Activated CD4-positive, alpha-beta T cell treated with anti-CD3 and anti-CD28 coated beads for 36 hours (primary cell): ENCODE measurements at places on chromosomes 3 and 15. TPM values are rescaled to one million over a fixed set of nuclear protein-coding genes. Genes with fewer than 3 reads are reported as not detected.

DNA sequence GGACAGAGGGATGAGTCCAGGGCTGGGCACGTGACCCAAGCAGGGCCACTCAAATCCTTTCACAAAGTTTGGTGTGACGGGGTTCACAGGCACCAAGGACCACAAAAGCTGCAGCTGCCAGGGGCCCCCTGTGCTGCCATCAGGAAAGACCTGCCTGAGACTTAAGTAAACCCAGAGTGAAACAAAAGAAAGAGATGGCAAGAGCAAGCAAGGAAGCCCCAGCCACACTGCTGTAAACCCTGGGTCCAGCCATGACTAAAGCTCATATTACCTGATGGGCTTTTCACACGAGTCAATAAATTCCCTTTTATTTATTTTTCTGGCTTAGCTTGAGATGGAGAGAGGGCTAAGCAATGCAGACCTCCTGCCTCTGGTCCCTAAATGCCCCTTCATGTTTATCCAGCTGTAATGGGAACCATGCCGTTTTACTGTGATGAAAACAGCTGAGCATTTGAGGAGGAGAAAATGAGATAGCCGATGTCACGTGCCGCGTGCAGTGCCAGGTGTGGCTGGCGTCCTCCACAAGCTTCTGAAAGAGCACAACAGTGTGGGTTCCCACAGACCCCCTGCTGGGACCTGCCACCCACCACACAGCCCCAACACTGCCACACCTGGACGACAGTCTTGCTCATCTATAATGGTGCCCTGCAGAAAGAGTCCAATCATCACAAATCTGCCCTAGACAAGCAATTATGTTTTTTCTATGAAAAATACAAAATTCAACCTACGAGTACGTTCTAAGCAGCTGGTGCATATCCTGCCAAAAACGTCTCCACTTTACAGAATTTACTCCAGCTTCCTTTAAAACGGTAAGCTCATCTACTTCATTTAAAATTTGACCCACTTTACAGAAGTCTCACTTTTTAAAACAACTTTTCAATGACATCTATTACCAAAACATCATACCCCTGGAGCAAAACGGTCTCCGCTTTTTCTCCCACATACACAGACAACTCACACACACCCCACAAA is 34.2 kb downstream of the ADAMTS17 start:
- peaks cover 3% of the 10 kb centered on the region for H3K36me3 ChIP-seq
- no peak for DNase-seq
- H3K27ac ChIP-seq = no peak overlapping the region
- H3K4me1 ChIP-seq = peaks cover 2% of the 10 kb centered on the region

- H3K36me3 ChIP-seq = peaks cover 70% of the 10 kb centered on the region
- H3K4me3 ChIP-seq = peak within 1 kb of the TSS; percentile 85
- H3K4me1 ChIP-seq = peaks cover 43% of the 10 kb centered on the region
- DNase-seq = peak; percentile 95
- no peaks in the 10 kb centered on the region for H3K27me3 ChIP-seq
Measured at GRCh38 chr15:43800286-43801141, at the start of gene HYPK. HYPK (plus strand) TSS chr15:43800599; CDS start chr15:43800623, 24 bp downstream.

- no peaks in the 10 kb centered on the region for H3K36me3 ChIP-seq
- no peak overlapping the region for H3K27ac ChIP-seq
- H3K27me3 ChIP-seq = peaks cover 8% of the 10 kb centered on the region
- H3K4me1 ChIP-seq = no peaks in the 10 kb centered on the region
- DNase-seq = no peak
Measured at GRCh38 chr3:24222165-24222805, 272.4 kb downstream of the THRB start.

DNA sequence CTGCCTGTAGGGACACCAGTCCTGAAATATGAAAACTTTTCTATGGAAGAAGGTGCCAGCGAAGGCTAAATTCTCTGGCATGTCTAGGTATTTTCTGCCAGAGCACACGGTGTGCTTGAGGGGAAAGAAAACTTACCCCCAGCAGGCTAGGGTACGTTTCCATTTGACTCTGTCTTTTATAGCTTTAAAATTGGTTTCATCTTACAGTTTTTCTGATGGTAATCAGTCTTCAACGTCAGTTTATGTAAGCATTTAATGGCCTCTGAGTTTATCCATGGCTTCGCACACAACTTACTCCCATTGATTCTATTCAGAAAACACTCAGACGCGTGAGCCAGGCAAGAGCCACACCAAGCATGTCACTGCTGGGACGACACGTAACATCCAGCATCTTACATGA is 249.7 kb downstream of the ADAMTS17 start:
- no peaks in the 10 kb centered on the region for H3K4me1 ChIP-seq
- H3K27ac ChIP-seq = no peak overlapping the region
- DNase-seq = no peak
- H3K27me3 ChIP-seq = no peaks in the 10 kb centered on the region
- no peak overlapping the region for H3K4me3 ChIP-seq

GRCh38 chr15:86735247-86736040 is 655.8 kb downstream of the AGBL1 start:
- H3K27me3 ChIP-seq = no peaks in the 10 kb centered on the region
- no peak overlapping the region for H3K27ac ChIP-seq
- no peak for DNase-seq

- H3K4me1 ChIP-seq = peaks cover 9% of the 10 kb centered on the region
- no peaks in the 10 kb centered on the region for H3K27me3 ChIP-seq
- no peaks in the 10 kb centered on the region for H3K36me3 ChIP-seq
- DNase-seq = no peak
- no peak overlapping the region for H3K4me3 ChIP-seq
- no peak overlapping the region for H3K27ac ChIP-seq
Measured at GRCh38 chr15:33031324-33031821, 163.1 kb downstream of the FMN1 start.

DNA sequence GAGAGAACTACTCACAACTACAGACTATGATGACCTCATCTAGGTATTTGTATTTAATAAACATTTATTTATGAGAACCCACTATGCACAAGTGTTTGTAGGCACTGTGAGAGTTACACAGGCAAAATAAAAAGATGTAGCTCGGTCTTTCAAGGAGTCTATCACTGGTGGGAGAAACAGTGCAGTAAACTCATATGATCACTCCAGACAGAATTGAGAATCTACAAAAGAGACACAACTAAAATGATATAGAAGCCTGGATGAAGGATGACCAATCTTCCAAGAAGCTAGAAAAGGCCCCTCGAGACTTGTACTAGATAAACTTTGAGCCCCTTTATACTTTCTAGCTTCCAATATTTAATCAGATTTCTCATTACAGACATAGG is 70.2 kb upstream of the ZBTB20 start:
- DNase-seq = no peak
- no peak overlapping the region for H3K27ac ChIP-seq
- no peaks in the 10 kb centered on the region for H3K4me1 ChIP-seq
- H3K36me3 ChIP-seq = no peaks in the 10 kb centered on the region

DNA sequence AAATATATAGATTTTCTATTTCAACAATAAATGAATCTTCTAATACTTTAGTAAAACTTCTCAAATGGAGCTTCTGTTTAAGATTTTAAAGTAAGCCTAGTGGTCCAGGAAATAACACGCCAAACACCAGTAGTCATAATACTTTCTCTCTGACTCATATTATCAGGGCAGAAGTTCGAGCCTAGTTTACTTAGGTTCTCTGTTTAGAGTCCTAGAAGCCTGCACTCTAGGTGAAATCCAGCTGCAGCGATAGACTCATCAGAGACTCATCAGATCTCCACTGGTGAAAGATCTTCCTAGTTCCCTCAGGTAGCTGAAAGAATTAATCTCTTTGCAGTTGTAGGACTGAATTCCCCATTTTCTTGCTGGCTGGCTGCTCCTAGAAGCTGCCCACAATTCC is 552.5 kb upstream of the ROBO2 start:
- H3K4me3 ChIP-seq = no peak overlapping the region
- H3K27ac ChIP-seq = no peak overlapping the region
- no peak for DNase-seq
- no peaks in the 10 kb centered on the region for H3K36me3 ChIP-seq

- no peaks in the 10 kb centered on the region for H3K36me3 ChIP-seq
- H3K4me3 ChIP-seq = no peak overlapping the region
- no peak for DNase-seq
- H3K27me3 ChIP-seq = no peaks in the 10 kb centered on the region
Measured at GRCh38 chr3:19735111-19735510, 198.9 kb downstream of the EFHB start.

GRCh38 chr3:157225001-157225400 is 65.1 kb upstream of the CCNL1 start:
- no peak overlapping the region for H3K4me3 ChIP-seq
- H3K27ac ChIP-seq = no peak overlapping the region
- no peak for DNase-seq
- no peaks in the 10 kb centered on the region for H3K27me3 ChIP-seq
- H3K36me3 ChIP-seq = no peaks in the 10 kb centered on the region

DNA sequence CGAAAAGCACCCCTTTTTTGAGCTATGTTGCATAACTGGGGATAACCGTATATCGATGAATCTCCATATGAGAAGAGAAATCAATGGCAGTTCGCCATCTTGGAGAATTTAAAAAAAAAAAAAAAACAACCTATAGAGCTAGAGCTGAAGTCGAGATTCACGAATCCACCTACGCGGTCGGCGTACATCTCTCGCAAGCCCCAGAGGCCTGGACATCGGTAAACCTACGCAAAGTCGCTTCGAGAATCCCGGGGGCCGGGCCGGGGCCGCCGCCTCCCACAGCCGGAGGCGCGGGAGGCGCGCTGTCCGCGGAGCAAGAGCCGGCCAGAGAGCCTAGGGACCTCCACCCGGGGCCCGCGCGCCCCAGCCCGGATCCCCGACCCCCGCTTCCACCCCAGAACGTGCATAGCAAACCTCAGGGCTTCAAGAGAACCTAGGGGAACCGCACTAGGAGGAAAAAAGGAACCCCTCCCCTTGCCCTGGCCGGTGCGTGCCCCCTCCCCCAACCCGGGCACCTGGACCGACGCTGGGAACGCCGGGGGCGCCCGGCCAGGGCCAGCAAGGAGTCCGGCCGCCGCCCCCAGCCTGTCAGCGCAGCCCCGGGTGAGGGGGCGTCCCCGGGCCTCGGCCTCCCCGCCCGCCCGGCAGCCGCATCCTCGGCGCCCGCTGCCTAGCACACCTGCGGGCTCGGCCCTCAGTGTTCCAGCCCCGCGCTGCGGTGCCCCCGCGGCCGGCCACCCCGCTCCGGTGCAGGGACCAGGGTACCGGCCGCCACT is 567 bp downstream of the PFN2 start:
- H3K36me3 ChIP-seq = no peaks in the 10 kb centered on the region
- H3K27ac ChIP-seq = peak overlapping the region; percentile 51
- H3K27me3 ChIP-seq = peaks cover 25% of the 10 kb centered on the region

DNA sequence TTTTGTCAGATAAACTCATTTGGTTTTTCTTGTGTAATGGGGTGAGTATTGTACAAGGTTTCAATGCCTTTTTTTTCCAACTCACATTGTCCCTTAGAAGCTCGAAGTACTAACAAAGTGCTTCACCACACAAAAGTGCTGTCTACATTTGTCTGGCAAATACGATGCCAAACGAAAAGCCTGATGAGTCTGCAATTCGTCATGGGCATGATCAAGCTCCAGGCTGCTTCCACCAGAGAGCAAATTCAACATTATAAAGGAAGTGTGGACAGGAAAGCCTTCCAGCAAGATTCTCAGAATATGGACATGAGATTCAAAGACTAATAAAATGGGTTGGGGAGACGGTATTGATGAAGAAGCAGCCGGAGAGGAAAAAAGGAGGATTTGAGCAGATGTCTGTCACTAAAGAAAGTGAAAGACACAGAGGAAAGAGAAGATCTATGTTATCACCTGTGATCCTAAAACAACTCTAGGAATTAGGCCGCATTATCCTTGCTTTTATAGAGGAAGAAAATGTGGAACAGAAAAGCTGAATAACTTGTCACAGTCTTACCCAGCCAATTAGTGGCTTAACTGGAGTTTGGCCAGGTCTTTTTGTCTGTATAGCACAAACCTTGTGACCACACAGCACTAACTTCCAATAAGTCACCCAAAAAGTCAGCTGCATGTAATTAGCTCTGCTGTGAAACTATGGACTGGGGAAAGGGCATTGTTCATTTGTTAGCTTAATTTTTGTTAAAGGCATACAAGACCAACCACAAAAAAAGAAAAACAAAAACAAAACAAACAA is 494.8 kb downstream of the FHIT start:
- no peak overlapping the region for H3K4me3 ChIP-seq
- H3K4me1 ChIP-seq = no peaks in the 10 kb centered on the region
- no peak overlapping the region for H3K27ac ChIP-seq
- DNase-seq = no peak
- H3K36me3 ChIP-seq = no peaks in the 10 kb centered on the region

DNA sequence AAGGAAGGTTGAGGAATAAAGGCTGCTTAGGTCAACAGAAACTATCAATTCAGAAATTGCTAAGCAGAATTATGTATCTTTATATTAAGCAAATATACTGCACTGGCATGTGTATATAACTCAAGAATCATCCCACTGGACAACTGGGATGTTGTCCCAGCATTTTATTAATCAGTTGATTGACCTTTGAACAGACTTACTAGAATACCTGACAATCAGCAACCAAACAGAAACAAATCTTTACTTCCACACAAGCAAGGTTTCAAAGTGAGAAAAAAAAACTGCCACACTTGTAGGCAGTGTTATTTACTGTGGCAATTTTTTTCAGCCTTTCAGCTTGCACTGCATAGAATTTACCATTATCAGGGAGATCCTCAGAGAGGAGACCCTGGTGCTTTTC is 218.8 kb downstream of the MAGI1 start:
- H3K27ac ChIP-seq = no peak overlapping the region
- DNase-seq = no peak
- H3K4me3 ChIP-seq = no peak overlapping the region
- H3K36me3 ChIP-seq = no peaks in the 10 kb centered on the region
- no peaks in the 10 kb centered on the region for H3K27me3 ChIP-seq

ROPN1 gene
- not detected for total RNA-seq
